ENCODE measurements at places on chromosomes 1 and 21. TPM values are rescaled to one million over a fixed set of nuclear protein-coding genes. Genes with fewer than 3 reads are reported as not detected.

DNA sequence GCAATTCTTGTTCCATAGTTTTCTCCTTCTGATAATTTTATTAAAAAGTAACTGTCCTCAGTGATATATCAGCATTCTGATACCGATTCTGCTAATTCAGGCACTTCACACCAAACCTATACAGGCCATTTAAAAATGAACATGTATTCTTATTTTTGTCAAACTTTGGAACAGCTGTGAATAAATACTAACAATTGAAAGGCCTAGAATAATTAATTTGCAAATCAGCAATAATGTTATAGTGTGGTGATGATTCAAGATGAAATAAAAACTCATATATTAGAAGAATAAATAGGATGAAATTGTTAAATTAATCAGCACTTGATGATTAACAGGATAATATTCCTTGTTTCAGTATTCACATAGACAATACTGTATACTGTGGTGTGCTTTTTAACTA lies 9.9 kb downstream of the CDKN2C start:
- no peaks in the 10 kb centered on the region for H3K27me3 ChIP-seq
- peak overlapping the region; percentile 97 for H3K27ac ChIP-seq
- H3K36me3 ChIP-seq, result no peaks in the 10 kb centered on the region
- DNase-seq, result no peak
- no peaks in the 10 kb centered on the region for H3K4me1 ChIP-seq
- H3K4me3 ChIP-seq, result no peak overlapping the region

DNA sequence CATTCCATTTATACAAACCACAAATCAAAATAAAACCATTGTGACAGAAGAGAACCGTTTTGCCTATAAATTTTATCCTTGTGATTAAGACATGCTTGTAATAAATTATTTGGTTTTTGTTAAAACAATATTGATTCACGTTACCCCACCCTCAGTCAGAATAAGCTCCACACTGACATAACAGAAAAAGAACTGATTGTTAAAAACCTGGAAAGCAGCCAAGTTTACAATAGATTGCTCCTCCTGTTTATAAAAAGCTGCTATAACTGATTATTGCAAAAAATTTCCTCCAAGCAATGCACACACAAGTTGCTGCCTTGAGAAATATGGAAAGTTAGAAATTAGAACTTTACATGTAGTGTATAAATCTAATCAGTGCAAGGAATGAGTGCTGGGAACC lies 263.5 kb downstream of the SETD4 start:
- no peaks in the 10 kb centered on the region for H3K27me3 ChIP-seq
- H3K36me3 ChIP-seq, result no peaks in the 10 kb centered on the region
- no peak overlapping the region for H3K27ac ChIP-seq
- H3K4me1 ChIP-seq, result no peaks in the 10 kb centered on the region

- no peak overlapping the region for H3K4me3 ChIP-seq
- no peaks in the 10 kb centered on the region for H3K4me1 ChIP-seq
- peaks cover 77% of the 10 kb centered on the region for H3K27me3 ChIP-seq
- no peak overlapping the region for H3K27ac ChIP-seq
- no peak for DNase-seq
Measured at GRCh38 chr1:20432891-20433290, 53.1 kb downstream of the CAMK2N1 start.

The TRIM67 gene
- total RNA-seq, result not detected

DNA sequence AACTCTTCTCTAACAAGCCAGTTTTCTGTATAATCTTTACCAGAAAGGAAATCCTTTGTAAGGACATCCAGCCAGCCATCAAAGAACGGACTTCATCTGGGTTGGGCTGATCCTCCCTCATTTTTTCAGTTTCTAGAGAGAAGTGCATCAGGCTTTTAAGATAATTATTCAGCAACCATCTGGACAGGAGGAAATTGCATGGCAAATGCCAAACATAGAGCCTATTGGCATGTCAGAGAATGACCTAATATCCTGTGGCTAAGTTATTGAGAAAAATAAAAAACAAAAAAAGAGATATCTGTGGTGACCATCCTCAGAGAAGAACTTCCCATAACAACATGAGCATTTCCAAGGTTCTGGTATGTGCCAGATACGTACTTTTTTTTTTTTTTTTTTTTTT lies 74.9 kb upstream of the BEND5 start:
- H3K27me3 ChIP-seq, result peaks cover 6% of the 10 kb centered on the region
- no peaks in the 10 kb centered on the region for H3K36me3 ChIP-seq
- DNase-seq, result no peak
- no peak overlapping the region for H3K27ac ChIP-seq

DNA sequence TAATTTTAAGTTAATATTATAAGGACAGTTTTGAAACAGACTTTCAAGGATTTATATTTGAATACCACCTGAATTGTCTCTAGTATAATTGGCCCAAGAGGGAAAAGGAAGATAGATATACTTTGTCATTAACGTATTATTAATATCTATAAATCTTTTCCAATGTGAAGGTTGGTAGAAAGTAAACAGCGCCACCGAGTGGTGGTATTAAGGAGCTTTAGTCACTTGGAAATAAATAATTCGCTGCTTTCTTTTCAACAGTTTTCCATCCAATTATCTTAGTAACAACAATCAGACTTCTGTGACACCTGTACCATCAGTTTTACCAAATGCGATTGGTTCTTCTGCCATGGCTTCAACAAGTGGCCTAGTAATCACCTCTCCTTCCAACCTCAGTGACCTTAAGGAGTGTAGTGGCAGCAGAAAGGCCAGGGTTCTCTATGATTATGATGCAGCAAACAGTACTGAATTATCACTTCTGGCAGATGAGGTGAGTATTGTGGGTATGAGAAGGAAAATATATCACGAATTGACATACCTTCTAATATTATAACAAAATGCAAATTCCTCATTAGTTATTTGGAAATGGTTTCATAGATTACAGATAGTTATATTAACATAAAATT lies 37.7 kb downstream of the SH3GLB1 start:
- H3K27me3 ChIP-seq, result no peaks in the 10 kb centered on the region
- H3K27ac ChIP-seq, result no peak overlapping the region
- no peak for DNase-seq
- H3K4me1 ChIP-seq, result peaks cover 4% of the 10 kb centered on the region

The CNR2 gene
- not detected for total RNA-seq

DNA sequence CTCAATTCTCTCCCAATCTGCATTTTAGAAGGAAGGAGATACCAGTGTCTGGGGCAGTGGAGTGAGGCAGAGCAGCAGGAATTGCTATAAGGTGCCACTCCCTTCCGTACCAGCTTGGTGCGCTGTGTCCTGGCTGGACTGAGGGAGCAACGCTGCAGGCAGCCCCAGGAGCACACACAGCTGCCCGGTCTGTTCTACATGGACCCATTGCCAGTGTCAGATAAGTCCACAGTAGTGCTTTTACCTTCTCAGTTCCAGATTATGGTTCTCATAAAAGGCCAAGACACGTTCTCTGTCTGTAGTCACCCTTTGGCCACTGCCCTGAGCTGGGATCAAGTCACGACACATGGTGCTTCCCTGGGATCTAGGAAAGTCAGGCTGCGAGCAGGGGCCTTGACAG lies 44.1 kb upstream of the BARHL2 start:
- no peaks in the 10 kb centered on the region for H3K36me3 ChIP-seq
- H3K27ac ChIP-seq, result no peak overlapping the region
- no peak overlapping the region for H3K4me3 ChIP-seq
- no peaks in the 10 kb centered on the region for H3K4me1 ChIP-seq

DNA sequence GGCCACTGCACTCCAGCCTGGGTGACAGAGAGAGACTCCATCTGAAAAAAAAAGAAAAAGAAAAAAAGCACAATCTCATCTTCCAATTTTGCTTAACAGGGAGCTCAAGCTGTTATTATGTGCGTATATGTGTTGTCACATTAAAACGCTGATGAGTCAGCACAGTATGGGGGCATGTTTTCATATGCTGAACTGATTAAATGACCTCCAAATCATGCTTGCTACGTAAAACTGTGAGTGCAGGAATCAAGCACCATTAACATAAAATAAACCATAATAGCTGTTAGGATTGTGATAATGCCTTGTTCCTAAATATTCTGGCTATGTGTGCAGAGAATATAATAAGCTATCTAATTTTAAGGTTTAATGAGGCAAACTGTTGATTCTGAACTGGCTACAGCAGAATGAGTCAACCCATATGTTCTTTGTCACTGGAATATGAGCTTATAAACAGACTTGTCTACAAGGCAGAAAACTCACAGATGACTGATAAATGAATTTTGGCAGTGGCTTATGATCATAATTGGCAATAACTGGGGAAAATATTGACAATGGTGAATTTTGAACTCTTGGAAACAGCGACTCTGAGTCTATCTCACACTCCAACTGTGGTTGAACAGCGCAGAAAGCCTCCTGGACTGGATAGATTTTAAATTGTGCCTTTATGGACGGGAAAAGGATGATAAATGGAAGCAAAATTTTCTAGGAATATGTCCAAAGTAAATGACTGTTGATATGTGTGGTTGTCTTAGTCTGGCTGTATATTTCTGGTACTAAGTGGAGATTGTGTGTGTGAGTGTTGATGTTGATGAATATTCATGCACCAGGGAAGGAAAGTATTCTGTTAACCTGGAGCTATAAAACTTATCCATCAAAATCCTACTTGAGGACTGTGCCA lies 75.5 kb downstream of the VCAM1 start:
- H3K27ac ChIP-seq, result no peak overlapping the region
- H3K4me3 ChIP-seq, result no peak overlapping the region
- DNase-seq, result no peak

- H3K4me3 ChIP-seq, result peak overlapping the region; percentile 93
- peaks cover 7% of the 10 kb centered on the region for H3K36me3 ChIP-seq
- peaks cover 16% of the 10 kb centered on the region for H3K4me1 ChIP-seq
- no peaks in the 10 kb centered on the region for H3K27me3 ChIP-seq
Measured at GRCh38 chr1:157137408-157138219, 581 bp downstream of the ETV3 start.

DNA sequence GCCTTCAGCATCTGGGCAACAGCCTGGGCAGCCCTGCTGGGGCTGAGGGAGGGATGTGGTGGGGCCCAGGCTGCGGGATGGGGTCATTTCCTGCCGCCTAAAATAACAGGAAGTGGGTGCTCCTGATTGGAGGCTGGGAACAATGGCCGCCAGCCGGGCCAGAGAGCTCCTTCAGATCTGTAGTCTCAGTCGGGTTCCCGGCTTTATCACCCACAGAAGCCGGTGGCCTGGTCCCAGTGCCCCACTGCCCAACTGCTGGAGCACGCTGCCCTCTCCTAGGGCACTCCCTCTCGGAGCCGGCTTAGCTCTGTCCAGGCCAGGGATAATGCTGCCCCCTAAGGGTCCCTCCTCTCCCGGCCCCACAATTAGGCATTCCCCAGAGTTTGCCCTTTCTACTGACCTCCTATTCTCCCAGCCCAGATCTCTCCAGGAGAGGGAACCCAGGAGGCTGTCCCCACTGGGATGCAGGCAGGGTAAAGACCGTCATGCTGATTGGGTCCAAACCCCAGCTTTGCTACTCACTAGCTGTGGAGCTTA lies 5.1 kb downstream of the MAP7D1 start:
- H3K27ac ChIP-seq, result peak overlapping the region; percentile 95
- H3K27me3 ChIP-seq, result no peaks in the 10 kb centered on the region
- peaks cover 5% of the 10 kb centered on the region for H3K36me3 ChIP-seq
- H3K4me1 ChIP-seq, result peaks cover 70% of the 10 kb centered on the region

GRCh38 chr1:1616045-1616790 lies 918 bp downstream of the MIB2 start:
- H3K27me3 ChIP-seq, result no peaks in the 10 kb centered on the region
- H3K4me3 ChIP-seq, result peak overlapping the region; percentile 100
- H3K36me3 ChIP-seq, result no peaks in the 10 kb centered on the region

DNA sequence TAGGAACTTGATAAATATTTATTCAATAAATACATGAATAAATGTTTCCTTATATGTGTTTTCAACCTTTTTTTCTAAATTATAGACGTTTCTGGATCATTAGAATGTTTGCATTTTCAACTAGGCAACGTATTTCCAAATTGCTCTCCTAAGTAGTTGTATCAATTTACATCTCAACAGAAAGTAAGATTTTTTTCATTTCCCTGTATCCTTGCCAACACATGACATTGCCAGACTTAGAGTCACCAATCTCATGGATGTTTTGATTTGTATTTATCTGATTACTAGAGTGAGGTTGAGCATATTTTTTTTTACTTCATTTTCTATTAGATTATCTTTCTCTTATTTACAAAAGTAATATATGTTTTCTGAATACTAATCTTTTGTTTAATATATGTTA lies 22.2 kb upstream of the SMG7 start:
- H3K4me3 ChIP-seq, result no peak overlapping the region
- no peaks in the 10 kb centered on the region for H3K36me3 ChIP-seq
- no peak overlapping the region for H3K27ac ChIP-seq
- no peak for DNase-seq

The ESPN gene
- 16.0 TPM for total RNA-seq

DNA sequence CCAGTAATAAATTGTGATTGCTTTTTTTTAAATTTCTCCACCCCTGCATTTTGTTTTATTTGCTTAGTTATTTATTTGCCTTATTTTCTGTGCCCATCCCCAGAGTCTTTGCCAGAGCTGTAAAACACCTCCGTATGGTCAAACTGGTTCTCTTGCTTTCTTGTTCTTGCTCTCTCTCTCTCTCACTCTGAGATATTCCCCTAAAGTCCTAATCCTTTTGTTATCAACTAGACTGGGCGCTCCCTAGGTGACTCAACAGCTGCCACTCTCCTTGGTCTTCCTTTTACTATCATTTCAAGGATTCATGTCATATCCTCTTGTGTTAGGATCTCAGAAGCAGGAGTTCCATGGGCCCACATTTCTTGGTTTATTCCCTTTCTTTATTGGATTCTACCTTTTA lies 160.0 kb downstream of the PRDM2 start:
- H3K27me3 ChIP-seq, result no peaks in the 10 kb centered on the region
- no peak for DNase-seq
- no peak overlapping the region for H3K27ac ChIP-seq
- no peak overlapping the region for H3K4me3 ChIP-seq
- no peaks in the 10 kb centered on the region for H3K4me1 ChIP-seq
- no peaks in the 10 kb centered on the region for H3K36me3 ChIP-seq

DNA sequence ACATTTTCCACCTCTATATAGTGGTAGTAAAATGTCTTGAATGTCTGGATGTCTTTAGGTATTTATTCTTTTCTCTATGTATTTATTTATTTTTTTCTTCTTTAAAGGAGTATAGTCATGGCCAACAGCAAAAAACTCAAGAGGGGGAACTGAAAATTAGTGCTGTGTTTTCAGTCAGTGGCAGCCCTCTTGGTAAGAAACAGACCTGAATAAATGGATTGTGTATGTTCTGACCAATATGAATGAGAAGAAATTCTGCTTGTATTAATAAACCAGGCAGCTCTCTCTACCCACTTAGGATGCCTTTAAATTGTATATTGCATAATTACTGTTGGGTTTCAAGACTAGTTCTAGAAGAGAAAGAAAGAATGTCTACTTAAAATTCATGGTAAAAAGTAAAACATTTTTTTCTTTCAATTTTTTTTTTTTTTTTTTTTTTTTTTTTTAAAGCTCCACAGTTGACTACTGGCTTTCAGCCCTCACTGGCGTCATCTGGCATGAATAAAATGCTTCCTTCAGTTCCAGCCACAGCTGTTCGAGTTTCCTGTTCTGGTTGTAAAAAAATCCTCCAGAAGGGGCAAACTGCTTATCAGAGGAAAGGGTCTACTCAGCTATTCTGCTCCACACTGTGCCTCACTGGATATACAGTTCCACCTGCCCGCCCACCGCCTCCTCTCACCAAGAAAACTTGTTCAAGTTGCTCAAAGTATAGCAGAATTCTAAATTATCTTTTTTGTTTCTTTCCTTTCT lies 101.6 kb downstream of the ZMYM4 start:
- H3K36me3 ChIP-seq, result peaks cover 43% of the 10 kb centered on the region
- H3K27me3 ChIP-seq, result no peaks in the 10 kb centered on the region
- H3K27ac ChIP-seq, result no peak overlapping the region
- no peak for DNase-seq
- peaks cover 7% of the 10 kb centered on the region for H3K4me1 ChIP-seq
- H3K4me3 ChIP-seq, result no peak overlapping the region
